Fibroblast of the aortic adventitia (primary cell): ENCODE measurements at places on chromosomes 2 and 18. TPM values are rescaled to one million over a fixed set of nuclear protein-coding genes. Genes with fewer than 3 reads are reported as not detected.

GRCh38 chr2:157866202-157866601, 9.9 kb downstream of the ACVR1 start:
- peak; percentile 79 for DNase-seq

DNA sequence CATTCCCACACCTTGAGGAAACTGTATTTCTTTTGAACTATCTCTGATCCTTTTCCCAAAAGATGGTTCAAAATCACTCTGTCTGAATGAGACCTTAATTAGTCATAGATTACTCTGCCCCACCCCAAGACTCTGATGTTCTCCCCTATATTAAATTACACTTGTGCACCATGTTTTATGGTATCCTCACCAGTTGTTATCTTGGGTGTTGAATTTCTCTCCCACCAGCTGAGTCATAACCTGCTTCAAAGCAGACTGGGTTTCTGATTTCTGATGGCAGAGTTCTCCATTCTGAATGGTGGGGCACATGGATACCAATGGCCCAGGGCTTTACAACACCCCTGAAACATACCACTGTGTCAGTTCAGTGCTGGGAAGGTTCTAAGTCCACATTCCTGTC, 15.0 kb downstream of the CDH20 start:
- DNase-seq = no peak

DNA sequence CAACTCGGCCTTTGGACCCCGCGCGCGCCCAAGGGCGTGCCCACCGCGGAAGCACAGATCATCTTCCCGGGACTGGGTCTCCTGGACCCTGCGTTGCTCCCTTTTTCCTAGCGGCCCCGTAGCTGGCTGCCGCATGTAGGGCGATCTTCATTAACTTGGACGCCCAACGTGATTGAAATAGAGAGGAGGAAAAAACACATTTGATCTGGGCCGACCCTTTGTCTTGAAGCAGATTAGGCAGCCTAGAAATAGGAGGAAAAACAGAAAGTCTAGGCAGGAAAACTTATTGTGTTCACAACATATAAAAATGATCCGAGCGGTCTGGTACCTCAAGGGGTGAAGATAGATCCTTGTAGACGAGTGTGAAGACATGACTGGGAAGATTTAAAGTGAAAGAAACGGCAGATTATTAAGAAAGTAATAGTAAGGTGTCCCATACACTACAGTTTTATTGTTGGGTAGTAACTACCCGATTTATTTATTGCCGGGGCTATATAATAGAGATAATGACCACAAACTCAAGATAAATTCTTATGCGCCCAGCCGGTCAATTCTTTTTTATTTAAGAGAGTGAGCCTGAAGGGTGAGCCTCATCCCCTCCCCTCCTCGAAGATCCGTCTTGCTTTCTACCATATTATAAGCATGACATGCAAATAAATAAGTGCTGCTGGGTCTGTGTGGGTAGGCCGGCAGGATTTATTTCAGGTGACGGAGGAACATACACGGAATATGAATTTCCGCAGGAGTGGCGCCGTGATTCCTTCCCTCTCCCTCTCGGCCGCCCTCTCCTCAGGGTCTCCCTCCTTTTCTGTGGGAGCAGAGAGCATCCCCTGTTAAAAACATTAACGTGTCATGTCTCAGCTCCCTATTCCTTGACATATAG, 147.4 kb downstream of the MEIS1 start:
- peak; percentile 56 for DNase-seq

DNA sequence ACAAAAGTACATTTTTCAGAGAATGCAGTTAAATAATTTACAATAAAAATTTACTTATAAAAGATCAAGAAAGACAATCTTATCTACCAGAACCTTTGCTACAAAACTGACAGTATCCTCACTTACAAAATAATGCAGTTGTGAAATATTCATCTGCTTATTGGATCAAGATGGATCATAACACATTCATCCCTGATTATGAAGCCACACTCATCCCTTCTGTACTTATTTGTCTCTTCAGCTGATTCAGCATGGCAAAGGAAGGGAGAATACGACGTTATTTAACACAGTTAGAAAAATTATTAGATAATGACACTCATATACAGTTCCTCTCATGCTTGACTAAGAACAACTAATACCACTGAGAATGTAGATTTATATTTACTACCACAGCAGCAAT, 46.4 kb downstream of the TCF4 start:
- DNase-seq = no peak

- DNase-seq = no peak
Measured at GRCh38 chr2:99822474-99823207, 319.7 kb downstream of the AFF3 start.

Gene CGREF1
- 4.7 and 9.3 TPM in 2 replicates for total RNA-seq

Gene ATP6V1C2
- total RNA-seq = not detected in 2 replicates

GRCh38 chr2:27024188-27024587, 8.6 kb upstream of the TMEM214 start:
- DNase-seq = no peak

DNA sequence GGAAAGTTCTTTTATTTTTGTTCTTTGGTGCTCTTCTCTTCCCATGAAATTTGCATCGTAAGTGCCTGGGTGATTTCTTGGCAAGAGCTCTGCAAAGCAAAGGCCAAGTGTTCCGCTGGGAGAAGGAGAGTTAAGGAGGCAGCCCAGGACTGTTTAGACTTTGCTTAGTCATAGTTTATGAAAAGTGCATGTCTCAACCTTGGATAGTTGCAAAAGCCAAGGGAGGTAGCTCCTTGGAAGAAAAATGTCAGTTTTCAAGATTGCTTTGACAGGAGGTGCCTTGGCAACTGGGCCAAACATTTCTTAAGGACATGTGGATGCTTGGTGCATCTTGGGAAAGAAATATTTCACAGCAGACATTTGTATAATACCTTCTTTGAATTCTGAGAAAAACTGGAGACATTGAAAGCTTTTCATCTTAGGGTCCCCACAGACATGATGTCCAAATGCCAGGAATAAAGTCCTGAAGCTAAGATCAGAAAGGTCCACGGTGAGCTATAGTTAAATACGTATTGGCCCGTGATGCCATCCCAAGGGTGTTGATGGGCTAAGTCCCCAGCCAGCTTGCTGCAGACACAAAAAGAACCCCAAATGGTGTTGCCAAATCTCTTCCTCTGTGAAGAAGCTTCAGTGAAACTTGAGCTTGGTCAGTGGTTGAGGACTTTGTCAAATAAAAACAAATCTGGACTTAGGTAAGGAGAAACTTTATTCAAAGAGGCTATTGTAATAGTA, 96.3 kb upstream of the THUMPD2 start:
- peak; percentile 97 for DNase-seq

DNA sequence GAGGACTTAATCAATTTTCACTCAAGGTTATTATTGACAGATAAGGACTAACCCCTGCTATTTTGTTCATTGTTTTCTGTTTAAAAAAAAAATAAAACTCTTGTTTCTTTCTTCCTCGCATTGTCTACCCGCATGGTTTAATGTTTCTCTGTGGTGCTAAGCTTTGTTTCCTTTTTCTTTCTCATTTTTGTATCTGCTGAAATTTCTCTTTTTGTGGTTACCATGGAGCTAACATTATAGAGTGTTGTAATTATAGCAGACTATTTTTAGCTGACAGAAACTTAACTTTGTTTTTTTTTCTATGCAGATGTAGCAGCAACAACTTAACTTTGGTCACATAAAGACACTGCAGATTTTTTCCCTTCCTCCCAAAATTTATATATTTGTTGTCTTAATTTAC, 43.1 kb upstream of the CHN1 start:
- no peak for DNase-seq

Gene RGPD4
- 0.16 TPM in 1 of 2 replicates, not detected in the other for total RNA-seq

Gene MYCN
- not detected in 2 replicates for total RNA-seq

DNA sequence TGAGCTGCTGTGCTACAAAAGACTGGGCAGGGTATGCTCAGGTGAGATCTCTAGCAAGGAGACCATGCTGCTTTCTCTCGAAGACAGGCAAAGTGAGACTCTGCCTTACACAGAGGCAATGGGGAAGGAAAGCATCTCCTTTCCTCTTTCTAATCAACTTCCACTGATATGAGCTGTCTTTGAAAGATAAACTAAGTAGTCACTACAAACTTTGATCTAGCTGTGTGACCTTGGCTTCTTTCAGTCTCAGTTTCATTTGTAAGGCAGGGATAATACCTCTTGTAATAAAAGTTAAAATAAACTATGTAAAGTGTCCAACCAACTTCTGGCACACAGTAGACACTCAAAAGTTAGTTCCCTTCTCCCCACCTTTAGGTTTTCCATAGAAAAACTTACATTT, 7.5 kb downstream of the CCDC93 start:
- DNase-seq = no peak

DNA sequence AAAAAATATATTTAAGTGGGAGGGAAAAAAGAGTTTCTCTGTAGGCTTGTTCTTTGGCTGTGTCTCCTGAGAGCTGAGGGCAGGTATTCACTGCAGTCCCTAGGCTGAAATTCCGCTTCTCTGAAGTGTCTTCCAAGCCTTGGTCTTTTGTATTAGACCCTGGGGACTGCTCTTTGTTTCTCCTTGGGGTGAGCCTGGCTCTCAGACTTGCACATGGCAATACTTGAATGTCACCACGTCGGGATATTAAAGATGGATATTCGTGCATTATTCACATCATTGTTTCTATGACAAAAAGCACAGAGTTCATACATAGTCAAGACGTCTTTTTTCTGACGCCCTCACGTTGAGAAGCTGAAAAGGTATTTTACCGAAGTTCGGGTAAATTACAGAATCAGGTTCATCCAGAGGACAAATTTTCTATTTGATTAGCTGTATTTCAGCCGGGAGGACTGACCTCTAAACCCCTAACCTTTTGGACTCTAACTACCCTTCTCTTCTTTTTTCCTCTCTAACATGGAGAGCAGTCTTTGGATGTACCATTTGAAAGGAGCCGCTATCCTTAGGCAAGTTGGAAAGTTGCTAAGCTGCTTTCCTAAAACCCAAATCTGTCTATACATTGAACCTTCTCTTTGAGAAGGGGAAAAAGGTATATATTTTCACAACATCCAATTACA, 2.4 kb upstream of the HOXD3 start:
- DNase-seq = no peak

- peak; percentile 23 for DNase-seq
Measured at GRCh38 chr2:179818546-179818945, 42.9 kb downstream of the ZNF385B start.

GRCh38 chr2:241808051-241808720, 807 bp upstream of the NEU4 start:
- DNase-seq = no peak

GRCh38 chr2:4085186-4085585, 381.8 kb downstream of the DCDC2C start:
- no peak for DNase-seq

- DNase-seq = peak; percentile 54
Measured at GRCh38 chr2:209351636-209352035, 72.2 kb upstream of the MAP2 start.

DNA sequence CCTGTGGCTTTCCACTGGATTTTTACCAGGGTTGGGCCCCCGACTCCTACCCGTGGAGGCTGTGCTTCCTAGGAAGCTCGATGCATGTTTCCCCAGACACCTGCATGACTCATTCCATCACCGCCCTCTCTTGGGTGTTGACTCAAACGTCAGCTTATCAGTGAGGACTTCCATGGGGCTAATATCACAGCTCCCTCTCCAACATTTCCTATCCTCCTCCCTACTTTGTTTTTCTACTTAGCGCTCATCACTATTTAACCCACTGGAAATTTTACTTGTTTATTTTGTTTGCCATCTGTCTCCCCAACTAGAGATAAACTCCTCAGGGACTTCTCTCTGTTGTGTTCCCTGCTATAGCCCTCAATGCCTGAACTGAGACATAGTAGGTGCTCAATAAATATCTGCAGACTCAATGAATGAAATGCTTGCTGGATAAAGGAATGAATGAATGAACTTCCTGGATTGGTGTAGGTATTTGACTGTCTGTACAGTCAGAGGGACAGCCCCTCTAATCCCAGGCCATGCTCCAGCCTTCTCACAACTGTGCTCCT, 89.7 kb upstream of the MSH2 start:
- no peak for DNase-seq

GRCh38 chr2:44964752-44965236, 23.3 kb downstream of the SIX3 start:
- DNase-seq = no peak

Gene VIL1
- total RNA-seq = not detected in 2 replicates

GRCh38 chr2:10548626-10549025, 100.5 kb upstream of the ODC1 start:
- peak; percentile 43 for DNase-seq

Gene IL1RL2
- 1.7 and 9.8 TPM in 2 replicates for total RNA-seq

- DNase-seq = no peak
Measured at GRCh38 chr18:59733421-59733820, 36.2 kb upstream of the CCBE1 start.

Gene ZNF514
- total RNA-seq = 12.4 and 16.1 TPM in 2 replicates

Gene TRAPPC12
- 42.7 and 62.7 TPM in 2 replicates for total RNA-seq

- no peak for DNase-seq
Measured at GRCh38 chr18:49193252-49193651, 242.5 kb upstream of the SMAD7 start.

- no peak for DNase-seq
Measured at GRCh38 chr2:102313950-102314349, 2.6 kb downstream of the IL1RL1 start.

DNA sequence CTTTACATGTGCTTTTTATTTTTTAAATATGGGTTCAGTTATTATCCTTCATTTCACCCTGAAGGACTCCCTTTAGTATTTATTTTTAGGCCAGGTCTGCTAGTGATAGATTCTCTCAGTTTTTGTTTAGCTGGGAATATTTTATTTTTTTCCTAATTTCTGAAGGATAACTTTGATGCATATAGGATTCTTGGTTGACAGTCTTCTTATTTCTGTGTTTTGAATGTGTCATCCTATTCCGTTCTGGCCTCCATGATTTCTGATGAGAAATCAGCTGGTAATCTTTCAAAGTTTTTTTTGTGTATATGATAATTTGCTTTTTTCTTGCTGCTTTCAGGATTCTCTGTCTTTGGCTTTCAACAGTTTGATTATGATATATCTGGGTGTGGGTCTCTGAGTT, 35.4 kb downstream of the TMEM178A start:
- no peak for DNase-seq

Gene FBXO48
- under 0.01 and 0.99 TPM in 2 replicates for total RNA-seq

DNA sequence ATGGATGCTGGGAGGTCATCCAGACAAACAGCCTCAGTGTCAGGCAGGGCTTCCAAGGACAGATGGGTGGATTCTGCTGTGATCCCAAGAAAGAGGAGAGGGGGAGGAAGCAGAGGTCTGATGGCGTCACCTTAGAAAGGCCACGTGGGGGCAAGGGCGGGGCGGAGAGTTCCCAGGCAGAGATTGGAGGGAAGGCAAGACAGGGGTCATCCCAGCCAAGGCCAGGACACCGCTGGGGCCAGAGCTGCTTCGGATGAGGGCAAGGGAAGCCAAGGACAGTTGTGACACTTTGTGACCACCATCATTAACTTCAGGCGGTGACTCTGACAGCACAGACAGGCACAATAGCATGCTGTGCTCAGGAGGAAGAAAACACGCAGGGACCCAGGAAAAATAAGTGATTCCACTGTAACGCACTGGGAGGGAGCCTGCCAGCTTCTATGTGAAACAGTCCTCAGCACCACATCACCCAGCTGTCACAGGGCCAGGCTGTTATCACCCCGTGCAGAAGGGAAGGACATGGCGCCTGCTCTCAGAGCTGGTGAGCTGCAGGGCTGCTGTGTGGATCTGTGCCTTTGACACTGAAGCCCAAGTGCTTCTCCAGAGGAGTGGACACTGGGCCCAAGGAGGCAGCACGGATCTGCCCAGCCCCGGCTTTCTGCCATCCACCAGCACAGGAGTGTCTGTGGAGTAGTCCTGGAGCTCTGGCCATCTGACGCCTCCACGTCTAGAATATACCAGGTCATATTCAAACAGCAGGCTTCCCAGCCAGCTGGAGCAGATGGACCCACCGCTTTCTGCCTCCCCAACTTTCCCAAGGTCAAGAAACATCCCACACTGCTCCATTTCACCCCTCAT, 204.1 kb downstream of the NDUFA10 start:
- no peak for DNase-seq

- DNase-seq = peak; percentile 8
Measured at GRCh38 chr2:145563741-145564615, 1044.1 kb upstream of the ZEB2 start.

GRCh38 chr2:102166189-102166845, 20.5 kb upstream of the IL1RL2 start:
- DNase-seq = peak; percentile 58
